Breast epithelium (tissue), 4 donors: ENCODE measurements at places on chromosomes 11 and 22. TPM values are rescaled to one million over a fixed set of nuclear protein-coding genes. Genes with fewer than 3 reads are reported as not detected.

- no peak for DNase-seq
Observed at GRCh38 chr11:72824811-72825505, 10.7 kb downstream of the ATG16L2 start.

DNA sequence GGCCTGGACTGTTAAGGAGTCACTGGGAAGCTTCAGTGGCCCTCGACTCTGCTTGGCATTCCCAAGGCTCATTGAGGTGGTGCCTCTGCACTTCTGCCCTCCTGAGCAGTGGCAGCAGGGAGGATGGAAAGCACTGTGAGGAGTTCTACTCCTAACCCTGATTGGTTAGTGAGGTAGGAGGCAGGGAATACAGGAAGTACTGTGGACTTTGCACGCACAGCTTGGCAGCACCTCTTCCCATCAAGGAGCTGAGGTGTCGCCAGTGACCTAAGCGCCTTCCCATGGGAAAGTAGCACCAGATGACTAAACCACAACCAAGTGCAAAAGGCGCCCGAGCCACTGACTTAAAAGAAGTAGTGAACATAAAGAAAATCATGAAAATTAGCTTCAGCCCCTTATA is 152.5 kb upstream of the CADM1 start:
- DNase-seq = no peak

DNA sequence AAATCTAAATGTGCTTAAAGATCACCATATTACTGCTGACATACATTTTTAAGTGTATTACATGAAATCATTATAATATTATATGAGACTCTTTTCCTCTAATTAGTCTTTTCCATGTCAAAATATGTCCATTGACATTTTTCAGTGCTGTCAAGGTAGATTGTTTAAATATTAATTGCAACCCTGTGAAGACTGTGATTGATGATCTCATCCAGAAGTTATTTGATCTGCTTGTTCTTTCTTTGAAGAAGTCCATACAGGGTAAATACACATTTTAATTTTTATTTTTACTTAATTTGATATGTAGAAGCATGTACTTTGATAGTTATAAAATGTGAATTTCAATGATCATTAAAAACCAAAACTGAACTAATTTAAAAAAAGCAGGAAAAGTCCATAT is 38.4 kb downstream of the DYNC2H1 start:
- no peak for DNase-seq

DNA sequence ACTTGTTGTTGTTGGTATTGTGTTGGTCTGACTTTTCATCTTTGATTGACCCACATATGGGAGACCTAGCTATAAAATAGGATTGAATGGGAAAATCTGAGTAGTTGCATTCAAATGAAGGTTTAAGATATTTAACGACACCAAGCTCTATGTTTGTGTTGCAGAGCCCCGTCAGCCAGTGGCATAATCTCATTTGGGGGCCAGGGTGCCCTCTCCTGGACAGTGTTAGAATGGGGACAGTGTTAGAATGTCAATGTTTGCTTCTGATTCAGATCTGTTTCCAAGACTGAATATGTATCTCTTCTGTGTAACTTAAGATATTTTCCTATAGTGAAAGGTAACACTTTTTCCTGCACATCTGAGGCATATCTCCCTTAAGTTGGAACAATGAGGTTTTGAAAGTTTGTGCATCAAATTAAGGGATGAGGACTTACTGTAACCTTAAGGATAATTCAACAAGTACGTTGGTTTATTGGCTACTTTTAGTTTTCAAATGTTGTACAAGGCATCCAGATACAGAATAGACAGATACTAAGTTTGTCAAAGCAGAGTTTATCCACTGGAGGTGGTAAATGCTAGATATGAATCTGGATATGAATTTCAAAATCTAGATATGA is 5.3 kb upstream of the OR52M1 start:
- DNase-seq = no peak

GRCh38 chr22:38153821-38154562 is 27.6 kb downstream of the PLA2G6 start:
- no peak for DNase-seq

DNA sequence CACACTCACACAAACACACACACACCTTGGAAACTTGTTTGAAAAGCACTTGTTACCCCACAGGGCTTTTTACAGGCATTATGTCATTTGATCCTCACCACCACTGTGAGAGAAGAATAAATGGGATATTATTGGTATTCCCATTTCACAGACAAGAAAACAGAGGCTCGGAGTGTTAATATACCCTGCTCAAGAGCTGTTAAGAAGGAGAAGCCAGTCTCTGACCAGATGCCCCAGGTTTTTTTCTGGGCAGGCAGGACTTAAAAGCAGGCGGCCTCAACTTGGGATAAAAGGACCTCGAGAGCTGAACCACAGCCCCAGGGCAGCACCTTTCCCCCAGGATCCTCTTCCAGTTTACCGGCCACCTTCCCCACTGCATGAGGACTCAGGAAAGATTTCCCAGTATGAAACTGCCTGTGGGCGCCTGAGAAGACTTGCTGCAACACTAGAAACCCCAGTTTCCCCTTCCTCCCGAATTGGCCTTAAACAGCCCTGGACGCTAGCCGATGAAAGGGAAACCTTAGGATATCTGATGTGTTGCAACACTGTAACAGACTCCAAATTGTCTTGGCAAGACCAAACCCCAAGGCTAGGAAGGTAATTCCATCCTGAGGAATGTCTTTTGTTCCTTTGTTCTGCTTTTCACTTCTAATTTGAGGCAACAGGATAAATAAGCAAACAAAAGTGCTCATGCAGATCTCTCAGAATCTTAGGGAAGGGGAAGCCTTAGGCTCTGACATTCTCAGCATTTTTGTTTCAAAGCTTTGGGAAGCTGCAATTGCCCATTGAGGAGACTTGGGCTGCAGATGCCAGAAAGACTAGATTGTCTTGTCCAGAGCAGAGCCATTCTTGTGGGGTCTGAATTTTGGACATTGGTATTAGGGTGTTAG is 173.5 kb downstream of the TRIM29 start:
- DNase-seq = no peak

GRCh38 chr11:73221996-73222395 is 3.9 kb downstream of the P2RY2 start:
- no peak for DNase-seq

- DNase-seq = no peak
Observed at GRCh38 chr22:50089682-50090411, at the start of gene MOV10L1. TSS of gene MOV10L1 (plus strand) at chr22:50090006. CDS start at chr22:50090089, 83 bp downstream.

Gene CRYAB
- 271 TPM for total RNA-seq

Gene GNG3
- not detected for total RNA-seq

Gene SYCE3
- not detected for total RNA-seq

Gene MYEOV
- total RNA-seq = 18.7 TPM

Gene OR52N1
- not detected for total RNA-seq

Gene OR6T1
- total RNA-seq = not detected
